ENCODE measurements at places on chromosomes 4 and X. TPM values are rescaled to one million over a fixed set of nuclear protein-coding genes. Genes with fewer than 3 reads are reported as not detected.

- DNase-seq = no peak
Observed at GRCh38 chr4:108888769-108889168, 125.9 kb upstream of the ETNPPL start.

- peak; percentile 80 for DNase-seq
Observed at GRCh38 chr4:6974138-6974848, 64.7 kb downstream of the TBC1D14 start.

NAP1L2 gene
- total RNA-seq = 7.7 TPM

SLC9A7 gene
- 4.8 TPM for total RNA-seq

GLRA3 gene
- total RNA-seq = not detected

GRCh38 chrX:107493141-107493540 lies 43.7 kb downstream of the FRMPD3 start:
- DNase-seq = no peak

DNA sequence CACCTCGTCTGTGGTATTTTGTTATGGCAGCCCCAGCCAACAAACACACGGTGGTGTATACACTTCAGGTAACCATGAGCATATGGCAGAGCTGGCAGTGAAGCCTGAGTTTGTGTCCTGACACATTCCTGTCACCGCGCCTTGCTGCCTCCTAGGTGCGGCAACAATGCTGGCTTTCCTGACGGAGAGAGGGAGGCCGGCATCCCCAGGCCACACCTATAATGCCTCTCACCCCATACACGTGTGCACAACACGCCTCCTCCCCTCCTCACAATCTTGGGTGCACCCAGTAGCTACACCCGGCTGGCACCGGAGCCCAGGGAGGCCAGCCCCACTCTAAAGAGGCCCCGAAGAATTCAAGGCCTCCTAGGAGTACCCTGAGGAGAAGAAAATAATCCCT lies 158.5 kb downstream of the NSUN7 start:
- DNase-seq = no peak

GRCh38 chr4:83255584-83255983 lies 29.0 kb downstream of the COQ2 start:
- DNase-seq = no peak

DNA sequence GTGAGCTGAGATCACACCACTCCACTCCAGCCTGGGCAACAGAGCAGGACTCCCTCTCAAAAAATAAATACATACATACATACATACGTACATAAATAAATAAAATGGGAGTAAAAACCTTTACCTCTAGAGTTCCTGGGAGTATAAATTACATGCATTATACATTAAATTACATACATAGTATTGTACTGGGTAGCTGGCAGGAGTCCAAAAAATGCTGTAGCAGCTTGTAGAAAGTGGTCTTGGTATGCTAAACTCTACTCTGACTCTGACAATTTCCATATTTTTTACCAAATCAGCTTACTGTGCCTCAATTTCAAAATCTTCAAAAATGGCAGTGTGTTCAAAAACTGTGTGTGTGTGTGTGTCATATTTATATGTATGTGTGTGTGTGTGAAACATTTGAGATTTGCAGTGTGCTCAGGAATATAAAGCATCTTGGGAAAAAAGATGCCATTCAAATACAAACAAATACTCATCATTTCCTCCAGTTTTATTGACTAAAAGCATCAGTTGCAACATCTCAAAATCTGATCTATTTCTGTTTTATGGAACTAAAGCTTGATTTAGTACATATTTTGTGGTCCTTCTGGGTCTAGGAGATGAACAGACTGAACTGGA lies 171.7 kb downstream of the SHROOM3 start:
- no peak for DNase-seq

- no peak for DNase-seq
Observed at GRCh38 chrX:123859409-123859845, 426 bp upstream of the XIAP start.

- no peak for DNase-seq
Observed at GRCh38 chrX:2654436-2655340, 36.4 kb upstream of the CD99 start.

GRCh38 chr4:74408639-74409038 lies 36.3 kb upstream of the AREG start:
- no peak for DNase-seq

COL4A5 gene
- total RNA-seq = 23.9 TPM

GRCh38 chr4:37754410-37755185 lies 68.4 kb upstream of the RELL1 start:
- DNase-seq = no peak

DIAPH2 gene
- total RNA-seq = 13.0 TPM

CLIC2 gene
- 20.1 TPM for total RNA-seq

GPC4 gene
- 6.4 TPM for total RNA-seq

DNA sequence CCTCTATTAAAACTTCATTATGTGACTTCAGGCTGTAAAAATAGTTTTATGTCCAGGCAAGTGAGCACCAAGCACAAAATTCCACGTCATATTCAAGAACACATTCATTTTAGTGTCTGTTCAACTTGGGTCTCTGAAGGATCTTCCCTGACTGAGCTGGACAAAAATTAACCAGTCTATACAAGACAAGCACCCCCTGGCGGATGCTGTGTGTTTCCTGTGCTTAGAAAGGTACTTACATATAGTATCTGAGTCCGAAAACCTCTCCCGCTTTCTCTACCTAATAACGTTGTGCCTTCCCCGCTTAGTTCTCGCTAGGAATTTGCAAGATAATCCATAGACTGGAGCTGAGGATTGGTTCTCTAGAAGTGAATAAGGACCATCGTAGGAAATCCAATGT lies 2214.5 kb upstream of the TENM3 start:
- no peak for DNase-seq

- DNase-seq = no peak
Observed at GRCh38 chrX:41664375-41664901, 24.3 kb upstream of the GPR34 start.

DNA sequence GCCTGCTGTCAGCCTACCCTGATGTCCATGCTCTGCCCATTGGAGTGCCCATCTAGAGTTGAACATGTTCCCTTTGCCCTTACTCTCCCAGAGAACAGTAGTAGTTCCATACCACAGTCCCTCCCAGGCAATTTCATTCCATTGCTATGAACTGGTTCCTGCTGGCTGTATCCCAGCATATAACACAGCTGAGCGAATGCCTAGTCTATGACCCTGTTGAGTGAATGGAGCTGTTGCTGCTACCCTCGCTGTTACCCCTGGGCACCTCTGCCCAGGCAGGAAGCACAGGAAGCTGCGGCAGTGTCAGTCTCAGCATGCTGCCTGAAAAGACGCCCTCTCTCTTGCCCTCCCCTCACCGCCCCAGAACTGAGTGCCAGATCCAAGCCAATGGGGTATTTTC lies 73.3 kb downstream of the SOX3 start:
- no peak for DNase-seq

GRCh38 chrX:106894392-106894909 lies 8.7 kb downstream of the RIPPLY1 start:
- peak; percentile 54 for DNase-seq

RTL9 gene
- total RNA-seq = 0.15 TPM

GRCh38 chr4:169615467-169616106 lies 3.2 kb upstream of the NEK1 start:
- DNase-seq = no peak

RBMXL3 gene
- not detected for total RNA-seq

TREX2 gene
- not detected for total RNA-seq

DNA sequence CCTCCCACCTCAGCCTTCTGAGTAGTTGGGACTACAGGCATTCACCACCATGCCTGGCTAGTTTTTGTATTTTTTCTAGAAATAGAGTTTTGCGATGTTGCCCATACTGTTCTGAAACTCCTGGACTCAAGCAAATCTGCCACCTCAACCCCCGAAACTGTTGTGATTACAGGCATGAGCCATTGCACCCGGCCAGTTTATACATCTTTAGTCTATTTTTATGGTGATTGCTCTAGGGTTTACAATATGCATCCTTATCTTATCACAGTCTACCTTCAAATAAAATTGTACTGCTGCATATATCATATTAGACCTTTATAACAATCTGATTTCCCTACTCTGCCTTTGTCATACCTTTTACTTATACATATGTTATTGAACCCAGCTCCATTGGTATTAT lies 56.9 kb downstream of the SOWAHB start:
- no peak for DNase-seq

C4orf54 gene
- 3.2 TPM for total RNA-seq

DNA sequence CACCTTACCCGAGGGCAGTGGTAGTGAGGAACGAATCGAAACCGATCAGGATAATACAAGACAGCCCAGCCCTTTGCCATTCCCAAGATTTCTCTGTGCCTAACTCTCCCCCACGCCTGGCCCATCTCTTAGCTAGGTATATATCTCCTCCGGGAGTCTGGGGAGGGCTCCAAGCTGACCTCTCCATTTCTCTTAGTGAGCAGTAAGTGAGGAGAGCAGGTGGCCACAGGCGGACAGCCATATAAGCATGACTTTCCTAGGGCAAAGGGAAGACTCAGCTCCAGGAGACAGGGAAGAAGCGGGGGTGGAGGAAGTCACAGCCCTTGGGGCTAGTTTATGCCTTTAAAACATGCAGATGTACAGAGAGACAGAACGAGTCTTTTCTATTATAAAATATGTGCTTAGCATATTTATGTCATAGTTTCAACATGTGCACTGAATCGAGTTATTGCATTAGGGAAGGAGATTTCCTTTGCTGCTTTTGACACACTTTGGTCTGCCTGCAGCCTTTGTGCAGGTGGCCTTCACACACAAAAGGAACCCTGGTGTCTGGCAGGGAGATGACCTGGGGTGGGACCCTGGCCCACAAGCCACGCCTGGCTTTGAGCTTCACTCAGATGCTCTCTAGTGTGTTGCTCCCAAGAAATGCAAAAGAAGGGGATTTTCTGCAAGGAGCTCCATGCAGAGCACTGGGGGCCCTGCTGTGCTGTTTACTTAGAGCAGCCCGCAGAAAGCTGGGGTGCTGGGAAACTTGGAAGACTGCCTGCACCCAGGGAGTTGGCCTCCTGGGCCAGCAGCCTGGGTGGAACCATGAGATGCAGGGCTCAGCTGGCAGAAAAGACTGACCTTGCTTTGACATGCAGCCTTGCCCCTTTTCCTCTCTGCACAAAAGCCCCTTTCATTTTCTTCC lies 613.3 kb downstream of the BCOR start:
- no peak for DNase-seq

DNA sequence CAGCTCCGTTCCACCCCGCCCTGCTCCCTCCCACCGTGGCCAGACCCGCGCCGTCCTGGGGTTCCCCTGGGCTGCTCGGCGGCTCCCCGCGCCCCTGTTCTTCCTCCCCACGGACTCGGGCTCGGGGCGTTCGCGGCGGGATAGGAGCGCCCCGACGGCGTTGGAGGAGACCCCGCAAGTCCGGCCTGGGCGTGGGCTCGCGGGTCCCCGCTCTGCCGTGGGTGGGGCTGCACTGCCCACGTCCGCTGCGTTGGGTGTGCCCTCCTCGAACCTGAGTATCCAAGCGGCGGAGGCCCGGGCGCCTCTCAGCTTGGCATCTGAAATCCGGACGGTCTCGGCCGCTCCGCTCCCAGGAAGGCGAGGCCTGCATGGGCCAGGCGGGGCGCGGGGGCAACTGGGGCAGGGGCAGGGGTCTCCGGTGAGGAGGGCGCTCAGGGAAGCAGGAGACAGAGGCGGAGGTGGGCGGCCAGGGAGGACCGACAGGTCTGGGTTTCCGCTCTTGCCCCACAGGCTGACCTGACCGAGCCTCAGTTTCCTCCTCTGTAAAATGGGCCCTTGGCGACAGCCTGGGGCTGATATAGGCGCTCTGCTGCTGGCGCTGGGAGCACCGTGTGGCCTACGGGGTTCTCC lies 12.0 kb upstream of the NAT8L start:
- DNase-seq = no peak

DNA sequence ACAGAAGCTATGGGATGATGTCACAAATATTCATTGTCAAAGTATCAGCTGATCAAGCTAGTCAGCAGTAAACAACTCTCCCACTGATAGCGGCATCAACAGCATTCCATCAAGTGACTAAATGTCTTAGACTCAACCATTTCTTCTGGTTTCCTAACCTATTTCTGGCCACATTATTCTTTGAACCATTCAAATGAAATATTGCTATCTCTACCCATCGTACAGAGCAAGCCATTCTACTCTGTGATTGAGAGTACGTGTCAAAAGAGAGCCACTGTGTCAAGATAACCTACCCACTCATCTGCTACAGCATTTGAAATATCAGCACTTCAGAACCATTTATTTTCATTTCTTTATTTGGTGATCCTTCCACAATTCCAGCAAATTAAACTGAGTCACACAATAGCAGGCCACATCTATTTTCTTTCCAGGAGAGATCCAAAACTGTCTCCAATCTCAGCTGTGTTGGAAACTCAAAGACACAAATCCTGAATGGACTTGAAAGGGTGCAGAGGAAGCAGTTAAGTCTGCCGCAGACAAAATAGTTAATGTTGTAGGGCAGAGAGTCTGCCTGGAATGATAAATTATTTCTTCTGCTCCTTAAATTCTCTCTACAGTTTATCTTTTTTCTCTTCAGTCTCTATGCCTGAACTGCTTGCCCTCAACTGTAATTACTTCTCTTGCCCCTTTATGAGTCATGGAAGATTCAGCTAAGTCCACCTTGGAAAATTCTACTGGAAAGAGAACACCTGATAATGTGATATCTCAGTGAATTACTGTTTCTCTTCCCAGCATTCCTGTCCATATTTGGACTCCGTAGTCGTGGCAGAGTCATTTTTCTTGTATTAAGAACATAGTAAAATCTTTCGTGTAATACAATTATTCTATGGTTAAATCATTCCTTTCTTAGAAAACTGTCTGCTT lies 364.8 kb downstream of the PDGFC start:
- no peak for DNase-seq

- peak; percentile 63 for DNase-seq
Observed at GRCh38 chrX:107654872-107655761, 26.8 kb downstream of the PRPS1 start.

DNA sequence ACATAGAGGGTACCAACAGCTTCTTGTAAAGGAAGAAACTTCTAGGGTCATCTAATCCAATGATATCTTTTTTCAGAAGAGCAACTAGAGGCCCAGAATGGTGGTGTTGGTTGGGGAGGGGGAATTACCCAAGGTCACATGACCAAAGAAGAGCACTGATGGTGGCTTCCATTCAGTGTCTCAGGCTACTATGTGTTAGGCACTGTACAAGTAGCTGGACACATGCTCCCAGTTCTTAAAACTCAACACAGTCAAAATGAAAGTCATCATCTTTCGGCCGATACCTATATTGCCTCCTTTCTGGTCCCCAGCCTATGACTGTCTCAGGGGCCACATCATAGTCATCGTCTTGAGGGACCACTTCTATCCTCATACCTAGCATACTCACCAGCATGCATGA lies 88.1 kb downstream of the ARHGAP6 start:
- no peak for DNase-seq

GRCh38 chr4:76582074-76582816 lies 147.2 kb downstream of the SHROOM3 start:
- DNase-seq = no peak

TCEAL7 gene
- 6.4 TPM for total RNA-seq

NMU gene
- not detected for total RNA-seq
